ENCODE measurements at places on chromosomes 11 and 22.

- no peak for DNase-seq
Measured at GRCh38 chr11:130070846-130071200, 1.1 kb downstream of the APLP2 start.

GRCh38 chr11:2440646-2441045 lies 3.7 kb downstream of the TRPM5 start:
- no peak for DNase-seq

- no peak for DNase-seq
Measured at GRCh38 chr11:122229481-122230384, 113.7 kb upstream of the BLID start.

- DNase-seq, result no peak
Measured at GRCh38 chr11:96664110-96664509, 274.3 kb downstream of the JRKL start.

DNA sequence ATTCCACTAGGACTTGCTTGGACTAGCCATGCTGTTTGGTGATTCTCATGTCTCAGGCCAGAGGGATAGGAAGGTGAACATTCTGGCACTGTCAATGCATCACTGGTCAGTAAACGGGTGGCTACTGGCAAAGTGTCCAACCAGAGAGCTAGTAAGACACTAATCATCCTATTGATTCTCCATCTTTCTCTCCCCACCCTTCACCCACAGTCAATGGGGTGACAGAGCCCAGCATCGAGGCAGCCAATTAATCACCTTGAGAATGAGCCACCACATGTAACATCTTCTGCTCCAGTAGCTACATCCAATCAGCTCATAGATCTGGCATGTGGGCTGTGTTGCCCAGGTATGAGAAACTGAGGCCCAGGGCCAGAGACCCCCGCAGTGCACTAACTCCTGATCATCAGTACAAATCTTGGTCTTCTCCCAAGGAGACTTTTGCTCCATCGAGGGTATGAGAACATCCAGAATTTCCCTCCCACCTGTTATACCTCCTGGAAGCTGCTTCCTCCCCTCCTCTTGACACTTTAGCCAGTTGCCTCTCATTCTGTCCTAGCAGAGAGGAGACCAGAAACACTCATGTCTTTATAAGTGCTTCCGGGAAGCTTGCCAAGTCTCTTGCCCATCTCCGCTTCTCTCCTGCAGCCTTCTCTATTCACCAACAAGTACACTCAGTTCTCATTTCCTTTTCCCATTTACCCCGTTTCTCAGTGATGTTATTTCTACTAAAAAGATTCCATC lies 17.0 kb downstream of the HTR3A start:
- no peak for DNase-seq

- no peak for DNase-seq
Measured at GRCh38 chr11:64891215-64891848, 12.9 kb upstream of the EHD1 start.

DNA sequence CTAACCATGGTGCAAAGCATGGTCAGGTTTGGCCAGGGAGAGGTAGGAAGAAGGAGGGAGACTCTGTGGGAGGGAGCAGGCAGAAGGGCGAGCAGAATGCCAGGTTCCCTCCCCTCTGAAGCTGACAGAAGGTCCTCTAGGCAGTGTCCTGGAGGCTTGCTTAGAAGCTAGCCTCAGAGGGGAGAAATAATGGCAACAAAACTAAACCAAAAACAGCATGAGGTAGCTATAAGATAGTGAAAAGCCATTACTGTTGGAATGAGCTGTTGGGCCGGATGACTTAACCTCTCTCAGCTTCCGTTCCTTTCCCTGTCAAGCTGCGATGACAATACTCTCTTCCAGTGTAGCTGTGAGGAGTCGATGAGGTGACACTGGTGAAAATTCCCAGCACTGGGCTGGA lies 36.6 kb downstream of the RASSF10 start:
- DNase-seq, result no peak

- DNase-seq, result no peak
Measured at GRCh38 chr11:126546191-126546590, 190.7 kb downstream of the ST3GAL4 start.

- no peak for DNase-seq
Measured at GRCh38 chr11:34994854-34995253, 78.4 kb downstream of the PDHX start.

- no peak for DNase-seq
Measured at GRCh38 chr11:64848826-64849597, 4.6 kb upstream of the CDC42BPG start.

GRCh38 chr11:8023831-8024555 lies 36.9 kb downstream of the EIF3F start:
- DNase-seq, result no peak

GRCh38 chr22:50531962-50532674 lies 2.3 kb upstream of the TYMP start:
- no peak for DNase-seq

GRCh38 chr11:75496305-75496752 lies 29.4 kb downstream of the GDPD5 start:
- no peak for DNase-seq

DNA sequence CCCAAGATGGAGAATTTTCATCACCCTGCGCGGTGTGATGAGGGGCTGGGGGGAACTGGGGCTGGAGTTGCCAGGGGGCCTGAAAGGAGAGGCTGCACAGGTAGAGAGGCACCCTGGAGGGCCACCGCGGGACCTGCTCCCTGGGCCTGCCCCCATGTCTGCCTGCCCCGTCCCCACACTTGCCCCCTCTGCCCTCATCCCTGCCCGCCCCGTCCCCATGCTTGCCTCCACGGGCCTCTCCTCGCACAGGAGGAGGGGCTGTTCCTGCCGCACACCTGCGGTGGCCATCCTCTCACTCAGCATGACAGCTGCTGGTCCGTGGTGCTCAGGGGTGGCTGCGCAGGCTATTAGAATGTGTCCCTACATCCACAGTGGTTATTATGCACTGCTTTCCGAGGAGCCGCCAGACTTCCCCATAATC lies 43.5 kb downstream of the LINC01488 start:
- DNase-seq, result no peak

GRCh38 chr11:32253706-32254105 lies 162.8 kb downstream of the RCN1 start:
- no peak for DNase-seq

DNA sequence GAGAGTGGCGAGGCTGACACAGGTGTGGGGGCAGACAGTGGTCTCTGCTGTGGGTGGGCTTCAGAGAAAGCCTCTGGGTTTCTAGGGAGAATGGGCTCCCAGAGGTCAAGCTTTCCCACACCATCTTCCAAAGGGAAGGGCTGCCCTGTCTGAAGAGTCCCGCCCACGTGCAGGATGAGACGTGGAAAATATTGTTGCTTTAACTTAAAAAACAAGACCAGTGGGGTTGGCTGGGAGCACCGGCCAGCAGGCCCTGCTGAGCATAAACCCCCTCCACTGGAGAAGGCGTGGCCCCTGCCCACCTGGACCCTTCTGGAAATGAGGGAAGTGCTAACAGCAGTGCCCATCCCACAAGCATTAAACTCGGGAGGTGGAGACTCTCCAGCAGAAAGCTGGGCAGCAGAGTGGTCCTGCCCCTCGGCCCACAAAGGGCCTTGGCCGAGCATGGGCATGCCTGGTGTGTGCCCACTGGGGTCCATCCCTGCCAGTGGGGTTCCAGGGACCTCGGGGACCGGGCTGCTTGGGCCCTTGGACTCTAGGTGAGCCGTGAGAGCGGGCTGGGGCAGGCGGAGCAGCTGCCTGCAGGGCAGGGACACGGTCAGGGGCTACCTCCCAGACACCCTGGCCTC lies 15.4 kb downstream of the SELENOO start:
- no peak for DNase-seq

GRCh38 chr22:47128216-47128615 lies 365.8 kb downstream of the TBC1D22A start:
- DNase-seq, result no peak

DNA sequence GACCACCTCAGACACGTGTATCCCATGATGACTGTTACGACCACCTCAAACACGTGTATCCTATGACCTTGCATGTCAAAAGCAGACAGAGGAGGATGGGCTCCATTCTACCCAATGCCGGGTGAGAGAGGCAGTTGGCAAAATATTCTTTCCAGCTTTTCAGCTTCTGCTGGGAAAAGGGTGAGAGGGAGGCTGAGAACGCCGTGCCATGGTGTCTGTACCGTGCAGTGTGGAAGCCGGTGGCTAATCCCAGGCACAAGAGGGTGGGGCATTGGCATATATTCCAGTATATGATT lies 1478.4 kb downstream of the TBC1D22A start:
- DNase-seq, result no peak

DNA sequence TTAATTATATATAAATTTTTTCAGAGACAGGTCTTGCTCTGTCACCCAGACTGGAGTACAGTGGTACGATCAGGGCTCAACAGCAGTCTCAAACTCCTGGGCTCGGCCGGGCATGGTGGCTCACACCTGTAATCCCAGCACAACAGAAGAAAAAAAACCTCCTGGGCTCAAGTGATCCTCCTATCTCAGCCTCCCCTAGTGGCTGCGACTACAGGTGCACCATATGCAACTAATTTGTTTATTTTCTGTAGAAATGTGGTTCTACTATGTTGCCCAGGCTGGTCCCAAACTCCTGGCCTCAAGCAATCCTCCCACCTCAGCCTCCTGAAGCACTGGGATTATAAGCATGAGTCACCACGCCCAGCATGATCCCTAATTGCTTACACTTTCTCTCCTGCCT lies 56.1 kb upstream of the SLC35C1 start:
- DNase-seq, result no peak

DNA sequence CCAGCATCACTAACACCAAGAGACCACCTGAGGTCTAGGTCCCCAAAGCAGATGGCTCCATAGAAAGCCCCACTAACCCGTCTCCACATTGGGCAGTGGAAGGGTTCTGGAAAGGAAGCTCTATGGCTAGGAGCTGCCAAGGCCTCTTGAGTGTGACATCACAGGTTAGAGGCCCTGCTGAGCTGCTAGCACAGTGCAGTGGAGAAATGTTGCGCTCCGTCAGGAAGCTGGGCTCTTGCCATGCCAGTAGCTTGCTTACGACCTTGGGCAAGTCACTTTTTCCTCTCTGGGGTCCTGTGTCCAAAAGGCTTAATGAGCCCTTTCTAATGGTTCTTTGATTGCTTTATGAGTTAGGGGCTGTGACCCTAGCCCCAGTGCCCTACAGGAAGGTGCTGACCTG lies 10.6 kb downstream of the PIK3IP1 start:
- DNase-seq, result no peak

DNA sequence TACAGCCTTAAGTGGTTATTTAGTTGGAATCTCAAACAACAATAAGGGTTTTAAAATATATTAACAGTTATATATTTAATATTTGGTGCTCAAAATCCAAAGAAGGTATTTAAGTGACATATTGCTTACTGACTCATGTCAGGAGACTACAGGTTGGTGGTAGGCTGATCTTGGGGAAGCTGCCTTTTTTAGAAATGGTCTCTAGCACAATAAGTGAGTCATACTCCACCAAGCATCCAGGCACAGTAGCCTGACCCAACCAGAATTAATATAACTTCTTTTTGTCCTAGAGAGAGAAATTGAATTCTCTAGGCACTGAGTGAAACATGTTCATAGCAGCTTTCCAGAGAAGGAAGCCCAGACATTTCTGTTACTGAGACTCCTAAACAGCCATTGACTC lies 868.5 kb upstream of the TENM4 start:
- no peak for DNase-seq

DNA sequence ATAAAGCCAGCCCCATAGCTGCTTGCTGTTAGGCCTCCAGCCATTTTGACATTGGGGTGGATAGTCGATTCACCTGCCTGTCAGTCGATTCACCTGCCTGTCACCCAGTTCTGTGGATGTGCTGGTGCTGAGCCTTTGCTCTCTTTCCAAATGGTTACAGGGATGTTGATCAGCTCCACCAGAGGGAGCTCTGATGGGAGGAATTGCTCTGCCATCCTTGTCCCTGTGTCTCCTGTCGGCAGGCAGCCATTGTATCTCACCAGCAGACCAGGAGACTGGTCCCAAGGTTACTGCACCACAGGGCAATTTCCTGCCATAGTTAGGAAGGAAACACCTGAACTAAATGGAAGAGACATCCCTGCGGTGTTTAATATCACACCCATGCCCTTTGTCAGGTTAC lies 6.1 kb downstream of the MPEG1 start:
- DNase-seq, result no peak

All from epithelial cell of proximal tubule (primary cell).